ENCODE measurements at places on chromosomes 6 and 20.

DNA sequence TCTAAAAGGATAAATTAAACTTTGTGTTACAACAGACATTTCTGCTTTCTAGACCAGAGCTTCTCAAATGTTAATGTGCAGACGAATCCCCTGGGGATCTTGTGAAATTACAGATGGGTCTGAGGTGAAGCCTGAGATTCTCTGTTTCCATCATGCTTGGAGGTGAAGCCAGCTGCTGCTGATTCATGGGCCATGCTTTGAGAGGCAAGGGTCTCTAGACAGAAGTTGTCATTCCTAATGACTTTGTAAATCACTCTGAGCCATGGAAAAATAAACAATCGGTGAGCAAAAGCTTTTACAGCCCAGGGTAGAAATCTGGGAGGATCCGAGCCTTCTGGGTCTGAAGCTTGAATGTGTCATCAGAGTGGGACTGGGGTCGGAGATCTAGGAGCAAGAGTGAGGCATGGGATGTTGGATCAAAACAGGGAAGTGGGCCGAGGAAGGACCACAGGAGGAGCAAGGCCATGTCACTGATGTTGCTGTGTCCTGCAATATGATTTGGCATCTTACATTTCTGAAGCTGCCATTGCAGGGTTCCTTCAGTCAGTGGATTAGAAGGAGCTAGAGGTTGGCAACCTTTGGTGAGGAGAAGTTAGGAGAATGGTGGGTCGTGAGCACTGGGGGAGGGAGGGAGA, 77.3 kb downstream of the TRMT11 start:
- peak; percentile 23 for DNase-seq

GRCh38 chr20:19620446-19620845, 137.6 kb upstream of the RIN2 start:
- no peak for DNase-seq

DNA sequence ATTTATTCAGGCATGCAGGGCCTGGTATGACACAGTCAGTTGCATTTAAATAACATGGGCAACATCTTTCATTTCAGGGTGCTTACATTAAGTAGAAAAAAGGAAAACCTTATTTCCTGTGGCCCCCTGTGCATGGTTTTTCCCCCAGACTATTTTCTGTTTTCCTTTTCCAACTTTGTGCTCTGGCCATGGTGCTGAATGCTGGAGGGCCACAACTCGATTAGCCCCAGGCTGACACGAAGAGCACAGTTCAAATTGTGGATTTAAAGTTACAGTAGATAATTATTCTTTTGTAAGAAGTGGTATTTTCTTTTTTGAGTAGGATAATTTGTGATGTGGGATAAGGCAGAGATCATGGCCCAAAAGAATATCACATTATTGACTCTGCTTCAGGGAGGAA, 332.0 kb downstream of the HAO1 start:
- no peak for DNase-seq

DNA sequence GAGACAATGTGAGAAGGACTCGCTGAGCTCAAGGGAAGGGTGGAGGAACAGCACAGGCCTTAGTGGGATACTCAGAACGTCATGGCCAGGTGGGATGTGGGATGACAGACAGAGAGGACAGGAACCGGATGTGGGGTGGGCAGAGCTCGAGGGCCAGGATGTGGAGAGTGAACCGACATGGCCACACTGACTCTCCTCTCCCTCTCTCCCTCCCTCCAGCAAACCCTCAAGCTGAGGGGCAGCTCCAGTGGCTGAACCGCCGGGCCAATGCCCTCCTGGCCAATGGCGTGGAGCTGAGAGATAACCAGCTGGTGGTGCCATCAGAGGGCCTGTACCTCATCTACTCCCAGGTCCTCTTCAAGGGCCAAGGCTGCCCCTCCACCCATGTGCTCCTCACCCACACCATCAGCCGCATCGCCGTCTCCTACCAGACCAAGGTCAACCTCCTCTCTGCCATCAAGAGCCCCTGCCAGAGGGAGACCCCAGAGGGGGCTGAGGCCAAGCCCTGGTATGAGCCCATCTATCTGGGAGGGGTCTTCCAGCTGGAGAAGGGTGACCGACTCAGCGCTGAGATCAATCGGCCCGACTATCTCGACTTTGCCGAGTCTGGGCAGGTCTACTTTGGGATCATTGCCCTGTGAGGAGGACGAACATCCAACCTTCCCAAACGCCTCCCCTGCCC, 1.7 kb downstream of the TNF start:
- DNase-seq = no peak

DNA sequence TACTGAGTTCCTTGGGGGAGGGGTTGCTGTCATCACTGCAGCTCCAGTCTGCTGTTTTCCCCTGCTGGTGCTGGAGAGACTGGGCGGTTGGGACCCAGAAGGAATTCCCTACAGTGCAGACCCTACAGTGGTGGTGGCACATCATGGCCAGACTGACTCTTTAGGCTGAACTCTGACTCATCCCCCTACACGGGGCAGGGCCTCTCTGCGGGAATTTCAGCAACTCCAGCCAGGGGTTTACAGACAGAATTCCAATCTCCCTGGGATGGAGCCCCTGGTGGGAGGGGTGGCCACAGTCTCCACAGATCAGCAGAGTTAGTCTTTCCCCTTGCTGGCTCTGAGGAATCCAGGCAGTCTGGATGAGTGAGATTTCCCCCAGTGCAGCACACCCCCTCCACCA, 46.9 kb upstream of the MAPK13 start:
- no peak for DNase-seq

GRCh38 chr6:8829296-8829695, 394.0 kb upstream of the SLC35B3 start:
- no peak for DNase-seq

GRCh38 chr6:90894285-90895130, 307.6 kb upstream of the MAP3K7 start:
- no peak for DNase-seq

DNA sequence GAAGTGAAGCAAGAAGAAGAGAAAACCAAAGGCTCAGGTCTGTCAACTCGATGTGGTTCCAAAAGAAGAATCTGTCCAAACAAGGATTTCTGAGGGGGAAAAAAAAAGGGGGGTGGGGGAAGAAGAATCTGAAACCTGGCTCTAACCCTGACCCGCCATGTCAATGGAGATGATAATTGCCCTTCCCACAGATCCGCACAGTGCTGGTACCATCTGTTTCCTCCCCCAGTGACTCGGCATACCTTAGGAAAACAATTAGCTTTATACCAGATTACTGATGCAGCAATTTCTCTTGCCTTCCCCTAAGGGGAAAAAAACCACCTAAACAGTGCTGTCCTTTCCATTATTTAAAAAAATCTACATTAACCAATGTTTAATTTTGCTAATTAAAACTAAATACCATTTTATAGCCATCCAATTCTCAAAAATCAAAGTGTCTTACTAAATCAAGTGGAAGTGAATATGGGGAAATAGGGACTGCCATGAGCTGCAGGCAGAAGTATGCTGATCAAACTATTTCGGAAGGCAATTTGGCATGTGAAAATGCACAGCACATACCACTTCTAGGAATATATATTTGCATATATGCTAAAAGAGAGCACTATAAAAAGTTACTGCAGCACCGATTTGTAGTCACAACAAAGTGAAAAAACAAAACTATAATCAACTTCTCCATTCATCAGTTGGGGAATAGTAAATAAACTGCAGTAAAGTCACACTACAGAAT, 46.8 kb downstream of the MAP7 start:
- no peak for DNase-seq

- no peak for DNase-seq
Observed at GRCh38 chr6:112038268-112038667, 15.6 kb upstream of the CCN6 start.

DNA sequence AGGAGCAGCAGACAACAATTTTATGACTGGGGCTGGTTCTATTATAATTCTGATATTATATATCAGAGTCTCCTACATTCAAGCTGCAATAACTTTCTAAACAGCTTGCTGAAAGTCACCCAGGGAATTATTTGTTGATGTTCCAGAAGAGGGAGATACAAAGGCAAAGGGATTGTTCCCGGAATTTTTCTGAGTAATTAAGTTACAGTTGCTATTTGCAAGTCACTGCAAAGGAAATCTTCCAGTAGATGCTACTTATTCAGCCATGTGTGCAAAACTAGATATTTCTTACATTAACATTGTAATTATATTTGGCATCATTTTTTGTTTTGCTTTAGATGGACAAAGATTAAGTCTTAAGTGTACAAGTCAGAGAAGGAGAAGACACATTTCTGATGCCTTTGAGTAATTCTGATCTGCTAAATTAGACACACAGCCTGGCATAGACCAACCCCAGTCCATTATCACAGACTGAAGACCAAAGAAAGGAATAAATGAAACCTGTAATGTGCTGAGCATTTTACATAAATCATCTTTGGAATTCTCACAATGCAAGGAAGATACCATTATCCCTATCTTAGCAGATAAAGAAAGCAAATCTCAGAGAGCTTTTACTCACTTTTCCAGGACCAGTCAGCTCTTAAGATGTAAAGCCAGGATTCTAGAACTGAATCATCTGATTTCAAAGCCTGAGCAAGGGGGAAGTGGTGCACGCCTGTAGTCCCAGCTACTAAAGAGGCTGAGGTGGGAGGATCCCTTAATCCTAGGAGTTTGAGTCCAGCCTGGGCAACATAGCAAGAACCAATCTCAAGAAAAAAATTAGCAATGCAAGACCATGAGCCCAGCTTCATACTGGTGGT, 62.6 kb upstream of the AKAP12 start:
- no peak for DNase-seq

- DNase-seq = no peak
Observed at GRCh38 chr20:63366390-63367365, 5.5 kb upstream of the CHRNA4 start.

DNA sequence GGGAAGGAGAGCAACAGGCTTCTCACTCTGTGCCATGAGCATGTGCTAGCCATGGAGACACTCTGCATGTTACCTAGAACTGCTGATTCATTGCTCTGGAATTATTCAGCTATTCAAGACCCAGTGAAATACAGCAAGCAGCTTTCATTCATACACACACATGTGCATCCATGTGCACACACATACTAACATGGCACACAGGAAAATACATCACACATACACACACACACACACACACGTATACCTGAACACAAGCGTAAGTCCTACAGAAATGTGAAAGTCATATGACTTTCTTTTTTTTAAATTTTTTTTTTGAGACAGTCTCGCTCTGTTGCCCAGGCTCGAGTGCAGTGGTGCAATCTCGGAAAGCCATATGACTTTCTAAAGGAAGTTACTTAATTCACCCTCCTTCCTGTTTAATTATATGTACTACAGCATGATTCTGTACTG, 108.2 kb upstream of the NFATC2 start:
- peak; percentile 54 for DNase-seq

GRCh38 chr6:149129371-149130077, 188.0 kb upstream of the TAB2 start:
- DNase-seq = peak; percentile 89

DNA sequence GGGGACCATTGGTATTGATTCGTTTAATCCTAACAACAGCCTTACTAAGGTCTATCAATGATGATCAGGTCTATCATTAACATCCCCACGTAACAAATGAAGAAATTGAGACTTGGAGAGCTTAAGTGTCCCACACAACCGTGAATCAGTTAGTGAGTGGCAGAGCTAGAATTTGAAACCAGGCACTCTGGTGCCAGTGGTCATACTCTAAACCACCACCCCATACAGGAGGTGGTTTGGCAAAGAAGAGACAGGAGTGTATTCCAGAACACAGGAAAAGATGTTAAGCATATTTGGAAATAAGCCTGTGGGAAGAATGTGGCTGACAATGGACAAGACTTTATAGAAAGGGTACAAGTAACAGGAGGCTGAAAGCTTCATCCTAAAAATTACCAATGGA, 35.7 kb upstream of the MARCKS start:
- DNase-seq = no peak

DNA sequence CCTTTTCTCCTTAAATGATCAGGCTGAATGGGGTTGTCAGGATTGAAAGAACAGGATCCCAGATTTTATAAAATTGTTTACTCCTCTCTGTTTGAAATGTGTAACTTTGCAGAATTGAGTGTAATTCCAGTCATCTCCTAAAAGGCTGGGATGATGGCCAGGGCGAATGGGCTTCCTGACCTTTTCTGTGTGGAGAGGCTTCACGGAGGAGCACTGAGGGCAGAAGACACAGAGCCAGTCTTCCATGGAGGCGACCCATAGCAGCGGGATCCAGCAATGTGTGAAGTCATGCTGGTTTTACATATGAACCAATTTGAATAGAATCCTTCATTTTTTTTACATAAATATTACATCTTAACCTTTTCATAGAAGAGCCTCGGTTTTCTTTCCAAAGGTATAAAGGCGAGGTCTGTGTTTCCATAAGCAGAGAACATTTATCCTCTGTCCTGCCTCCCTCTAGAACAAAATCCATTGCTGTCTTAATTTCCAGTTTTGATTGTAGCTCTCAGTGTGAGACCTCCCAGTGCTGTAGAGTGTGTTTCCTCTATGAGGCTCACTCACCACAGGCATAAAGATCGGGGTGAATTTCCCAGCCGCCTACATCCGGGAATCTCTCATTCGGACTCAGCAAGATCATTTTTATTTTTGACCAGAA, 369.7 kb upstream of the FLRT3 start:
- DNase-seq = no peak

DNA sequence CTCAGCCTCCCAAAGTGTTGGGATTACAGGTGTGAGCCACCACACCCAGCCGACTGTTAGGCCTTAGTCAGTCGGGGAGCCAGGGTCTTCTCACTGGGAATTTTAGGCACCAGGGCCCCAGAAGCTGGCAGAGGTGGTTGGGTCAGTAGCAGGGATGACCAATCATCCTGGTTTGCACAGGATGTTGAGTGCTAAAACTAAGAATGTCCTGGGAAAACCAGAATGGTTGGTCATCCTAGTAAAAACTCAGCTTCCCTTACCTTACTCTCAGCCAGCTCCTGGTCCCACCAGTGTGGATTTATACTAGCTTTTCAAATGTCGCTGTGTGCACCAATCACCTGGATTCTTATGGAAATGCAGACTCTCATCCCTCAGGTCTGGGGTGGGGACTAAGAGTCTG, 31.8 kb downstream of the KCNG1 start:
- DNase-seq = peak; percentile 13

- DNase-seq = no peak
Observed at GRCh38 chr20:37640600-37641561, 52.9 kb upstream of the CTNNBL1 start.

DNA sequence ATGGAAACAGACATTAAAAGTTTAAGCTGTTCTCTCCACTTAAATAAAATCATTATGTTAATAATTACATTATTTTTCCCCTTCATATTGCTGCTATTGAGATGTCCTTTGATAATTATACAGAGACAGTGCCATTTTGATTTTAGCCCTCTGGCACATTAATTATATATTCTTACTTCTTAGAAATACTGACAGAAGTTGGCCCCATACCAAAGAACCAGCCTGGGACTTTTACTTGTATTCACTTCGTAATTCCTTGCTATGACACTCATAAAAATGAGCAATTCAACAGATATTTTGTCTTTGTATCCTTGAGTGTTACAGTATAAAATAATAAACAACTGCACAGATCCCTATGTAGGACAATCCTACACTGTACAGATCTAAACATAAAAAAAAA, 743.7 kb downstream of the TBC1D32 start:
- no peak for DNase-seq

- DNase-seq = no peak
Observed at GRCh38 chr20:5171790-5172164, 45.0 kb downstream of the CDS2 start.

- DNase-seq = peak; percentile 33
Observed at GRCh38 chr6:69416776-69417175, 380.0 kb downstream of the LMBRD1 start.
